Neural crest cell (in vitro differentiated cells): ENCODE measurements at places on chromosomes 2 and 18. TPM values are rescaled to one million over a fixed set of nuclear protein-coding genes. Genes with fewer than 3 reads are reported as not detected.

- no peak for DNase-seq
Measured at GRCh38 chr2:116809109-116809508, 1005.4 kb upstream of the DDX18 start.

GRCh38 chr2:27441958-27442919, at the start of gene KRTCAP3:
KRTCAP3 (plus strand) TSS chr2:27442381; CDS start chr2:27442413, 32 bp downstream.
- no peak for DNase-seq

- DNase-seq, result no peak
Measured at GRCh38 chr18:71238974-71239624, 950.3 kb downstream of the SOCS6 start.

GRCh38 chr18:56475250-56475649, 163.1 kb downstream of the TXNL1 start:
- no peak for DNase-seq

GRCh38 chr18:6509832-6510231, 95.1 kb upstream of the L3MBTL4 start:
- no peak for DNase-seq

The CHRNA1 gene
- 0.14 TPM in 1 of 2 replicates, not detected in the other for total RNA-seq

The UCN gene
- 1.6 and 1.9 TPM in 2 replicates for total RNA-seq
